ENCODE measurements at places on chromosomes 1 and 21. TPM values are rescaled to one million over a fixed set of nuclear protein-coding genes. Genes with fewer than 3 reads are reported as not detected.

- no peak for DNase-seq
Measured at GRCh38 chr1:86779308-86780191, 75.2 kb downstream of the SH3GLB1 start.

GRCh38 chr1:172603816-172604215, 55.1 kb upstream of the FASLG start:
- DNase-seq: no peak

The WNT2B gene
- 4.8 TPM for total RNA-seq

- no peak for DNase-seq
Measured at GRCh38 chr1:162663086-162663485, 30.8 kb downstream of the DDR2 start.

GRCh38 chr1:52795464-52795863, 47.1 kb upstream of the ZYG11A start:
- no peak for DNase-seq

GRCh38 chr21:32389337-32390015, 3.3 kb downstream of the URB1 start:
- no peak for DNase-seq

GRCh38 chr21:29431680-29432079, 133.0 kb downstream of the BACH1 start:
- no peak for DNase-seq

DNA sequence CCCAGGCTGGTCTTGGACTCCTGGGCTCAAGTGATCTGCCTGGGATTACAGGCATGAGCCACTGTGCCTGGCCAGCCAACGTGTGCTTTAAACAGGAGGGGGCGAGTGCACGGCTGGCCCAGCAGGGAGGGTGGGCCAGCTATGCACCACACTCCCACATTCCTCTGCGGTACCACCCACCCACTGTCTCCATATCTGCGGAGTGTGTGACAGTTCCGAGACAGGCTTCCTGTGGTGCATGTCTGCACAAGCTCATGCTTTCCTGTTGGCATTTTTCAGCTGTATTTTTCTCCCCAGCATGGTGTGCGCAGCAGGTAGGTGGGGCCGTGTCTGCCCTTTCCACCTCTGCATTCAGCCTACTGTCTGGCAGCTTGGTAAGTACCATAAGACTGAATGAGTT, 183.3 kb downstream of the AJAP1 start:
- DNase-seq: no peak

The ACBD6 gene
- total RNA-seq: 67.7 TPM

The SLAMF7 gene
- total RNA-seq: not detected

DNA sequence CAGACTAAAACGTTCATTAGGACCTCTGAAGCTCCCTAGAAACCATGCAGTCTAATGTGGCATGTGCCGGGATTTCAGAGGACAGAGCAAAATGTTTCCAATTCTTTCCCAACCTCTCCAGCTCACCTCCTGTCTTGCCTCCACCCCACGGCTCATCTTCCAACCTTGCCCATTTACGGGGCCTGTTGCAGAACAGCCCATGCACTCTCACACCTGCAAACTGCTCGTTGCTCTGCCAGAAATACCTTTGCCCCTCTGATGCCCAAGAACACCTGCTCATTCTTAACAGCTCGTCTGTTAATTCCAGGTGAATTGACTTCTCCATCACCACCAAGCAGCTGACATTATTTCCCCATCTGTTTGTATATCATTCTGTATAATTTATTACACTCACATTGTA, 53.9 kb upstream of the LBR start:
- no peak for DNase-seq
